ENCODE measurements at places on chromosomes 12 and 14. TPM values are rescaled to one million over a fixed set of nuclear protein-coding genes. Genes with fewer than 3 reads are reported as not detected.

Gene CMKLR1
- total RNA-seq: not detected

Gene STXBP6
- not detected for total RNA-seq

Gene KLRC1
- total RNA-seq: not detected

Gene PPP4R4
- 3.1 TPM for total RNA-seq

Gene SNRPF
- 64.3 TPM for total RNA-seq

Gene CLEC4A
- 1.5 TPM for total RNA-seq

Gene NTS
- total RNA-seq: not detected

Gene SAMD4A
- total RNA-seq: 5.7 TPM

Gene SOS2
- total RNA-seq: 17.8 TPM

Gene EXOC3L4
- not detected for total RNA-seq

Gene TMPRSS12
- total RNA-seq: not detected

Gene NUP37
- 88.1 TPM for total RNA-seq

Gene INHBC
- total RNA-seq: not detected

Gene RD3L
- not detected for total RNA-seq

Gene GPR132
- total RNA-seq: 31.5 TPM

Gene RFX4
- total RNA-seq: not detected

Gene RESF1
- total RNA-seq: 51.1 TPM

Gene KRT72
- total RNA-seq: not detected

Gene RNASE4
- 0.26 TPM for total RNA-seq

Gene GPR135
- total RNA-seq: 2.0 TPM
